ENCODE measurements at places on chromosomes 1 and 21.

DNA sequence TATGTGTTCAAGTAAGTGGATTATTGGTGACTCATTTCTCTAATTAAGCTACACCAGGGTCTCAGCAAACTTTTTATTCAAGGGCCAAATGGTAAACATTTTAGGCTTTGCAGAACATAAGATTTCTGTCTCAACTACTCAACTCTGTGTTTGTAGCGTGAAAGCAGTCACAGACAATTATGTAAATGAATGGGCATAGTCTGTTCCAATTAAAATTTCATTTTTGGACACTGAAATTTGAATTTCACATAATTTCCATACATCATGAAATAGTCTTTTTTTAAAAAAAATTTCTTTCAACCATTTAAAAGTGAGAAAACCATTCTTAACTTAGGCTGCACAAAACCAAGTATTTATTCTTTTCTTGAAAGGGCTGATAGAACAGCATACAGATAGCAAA is 50.1 kb downstream of the IL23R start:
- no peak for DNase-seq

- no peak for DNase-seq
Observed at GRCh38 chr1:39255222-39255621, 50.7 kb downstream of the MACF1 start.

DNA sequence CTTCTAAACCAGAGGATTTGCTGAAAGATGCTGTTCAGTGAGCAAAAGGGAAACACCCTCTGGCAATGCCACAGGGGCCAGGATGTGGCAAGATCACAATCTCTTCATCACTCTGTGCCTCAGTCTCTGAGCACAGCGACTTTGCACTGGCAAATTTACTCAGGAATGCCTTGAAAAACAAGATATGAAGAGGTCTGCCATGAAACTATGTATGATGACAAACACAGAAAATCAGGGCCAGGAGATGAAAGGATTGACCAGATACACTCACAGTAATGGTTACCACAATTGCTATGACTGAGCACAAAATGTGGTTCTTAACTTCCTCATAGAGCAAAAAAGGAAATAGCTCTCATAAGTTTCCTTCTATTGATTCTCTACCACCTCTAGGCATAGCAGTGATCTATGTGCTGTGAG is 5.8 kb downstream of the TTC13 start:
- no peak for DNase-seq

DNA sequence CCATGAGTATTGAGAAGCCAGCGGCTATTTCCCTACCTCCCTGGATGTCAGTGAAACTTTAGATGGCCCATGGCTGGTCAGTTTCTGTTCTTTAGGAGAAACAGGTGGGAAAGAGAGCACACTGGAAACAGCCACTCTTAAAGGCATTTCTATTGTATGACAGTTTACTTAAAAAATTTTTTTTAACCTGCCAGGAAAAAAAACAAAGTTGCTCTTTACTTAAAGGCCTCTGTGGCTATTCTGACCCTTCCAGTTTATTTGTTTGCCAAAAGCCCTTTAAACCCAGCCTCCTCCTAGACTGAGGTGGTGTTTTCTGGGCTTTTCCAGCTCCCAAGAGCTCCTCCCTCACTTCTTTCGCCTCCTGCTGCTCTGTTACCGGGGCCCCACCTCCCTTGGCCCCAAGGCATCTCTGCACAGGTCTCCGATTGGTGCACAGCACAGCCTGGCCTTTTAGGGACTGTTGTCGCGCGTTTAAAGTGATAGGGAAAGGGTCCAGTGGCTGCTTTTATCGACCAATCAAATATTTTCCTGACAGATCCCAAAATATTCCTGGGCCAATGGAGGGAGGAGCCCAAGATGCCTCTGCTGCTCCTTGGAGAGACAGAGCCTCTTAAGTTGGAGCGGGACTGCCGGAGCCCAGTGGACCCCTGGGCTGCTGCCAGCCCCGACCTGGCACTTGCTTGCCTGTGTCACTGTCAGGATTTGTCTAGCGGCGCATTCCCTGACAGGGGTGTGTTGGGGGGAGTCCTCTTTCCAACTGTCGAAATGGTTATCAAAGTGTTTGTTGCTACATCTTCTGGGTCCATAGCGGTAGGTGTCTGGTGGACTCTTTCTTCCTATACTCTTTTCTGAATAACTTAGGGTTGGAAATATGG is at the start of gene SH3BGR:
Gene SH3BGR, plus strand, starts transcription at position 639 of the 875 bp plus-strand sequence. Its CDS starts 127 bp downstream, at position 766.
- no peak for DNase-seq

DNA sequence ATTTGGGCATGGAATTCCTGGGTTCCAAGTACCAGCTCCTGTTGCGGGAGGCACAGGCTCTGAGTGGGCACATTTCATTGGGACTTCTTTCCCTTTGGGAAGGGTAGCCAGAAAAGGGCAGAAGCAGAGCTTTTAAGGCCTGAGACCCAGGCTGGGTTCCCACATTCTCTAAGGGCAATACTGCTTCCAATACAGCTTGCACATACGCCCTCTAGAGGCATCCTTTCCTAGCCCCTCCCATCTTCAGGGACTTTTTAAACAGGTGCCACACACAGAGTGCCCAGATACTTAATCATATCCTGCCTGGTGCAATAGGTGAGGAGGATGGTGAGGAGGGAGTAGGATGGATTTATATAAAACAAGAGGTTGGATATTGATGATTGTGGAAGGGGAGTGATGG is 5.7 kb downstream of the GPR88 start:
- DNase-seq = no peak

- DNase-seq = no peak
Observed at GRCh38 chr1:112040891-112041740, 51.6 kb upstream of the KCND3 start.

DNA sequence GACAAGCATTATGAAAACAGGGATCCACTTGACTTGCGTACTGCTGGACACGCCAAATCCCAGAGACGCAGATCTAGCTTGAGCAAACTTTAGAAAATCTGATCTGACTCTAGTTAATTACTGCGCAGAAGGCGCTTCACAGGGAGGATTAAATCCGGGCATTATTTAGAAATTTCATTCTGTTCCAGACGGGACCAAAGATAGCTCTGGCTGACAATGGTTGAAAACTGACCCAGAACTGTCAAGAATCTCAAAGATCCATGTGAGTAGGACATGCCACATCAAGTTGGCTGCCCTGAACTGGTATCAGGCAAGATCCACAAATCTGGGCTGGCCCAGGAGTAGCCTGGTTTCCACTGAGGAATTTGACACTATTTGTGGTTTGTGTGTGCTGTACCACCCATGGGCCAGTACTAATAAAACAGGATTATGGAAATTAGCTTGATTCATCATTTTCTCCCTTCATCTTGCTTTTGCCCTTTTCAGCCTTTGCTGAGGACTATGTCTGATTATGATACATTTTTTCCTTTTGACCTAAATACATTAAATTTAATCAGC is 171.0 kb downstream of the VAV3 start:
- DNase-seq = no peak

GRCh38 chr1:59233444-59233843 is 63.5 kb upstream of the FGGY start:
- DNase-seq = no peak

DNA sequence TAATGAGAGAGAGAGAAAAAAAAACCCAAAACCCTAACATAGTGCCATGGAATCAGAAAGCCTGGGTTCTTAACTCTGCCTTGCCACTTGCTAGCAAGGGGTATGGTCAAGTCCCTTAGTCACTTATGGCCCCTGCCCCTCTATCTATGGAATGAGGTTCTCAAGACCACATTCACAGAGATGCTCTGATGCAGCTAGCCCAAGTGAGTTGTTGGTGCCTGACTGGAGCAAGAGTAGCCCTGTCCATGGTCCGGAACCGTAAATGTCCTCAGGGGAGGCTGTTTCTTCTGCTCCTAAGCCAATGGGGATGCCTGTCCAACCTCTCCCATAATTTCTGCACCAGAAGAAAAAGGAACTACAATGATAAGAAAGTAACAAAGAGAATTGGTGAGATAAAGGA is 56.8 kb downstream of the CSMD2 start:
- DNase-seq = no peak

DNA sequence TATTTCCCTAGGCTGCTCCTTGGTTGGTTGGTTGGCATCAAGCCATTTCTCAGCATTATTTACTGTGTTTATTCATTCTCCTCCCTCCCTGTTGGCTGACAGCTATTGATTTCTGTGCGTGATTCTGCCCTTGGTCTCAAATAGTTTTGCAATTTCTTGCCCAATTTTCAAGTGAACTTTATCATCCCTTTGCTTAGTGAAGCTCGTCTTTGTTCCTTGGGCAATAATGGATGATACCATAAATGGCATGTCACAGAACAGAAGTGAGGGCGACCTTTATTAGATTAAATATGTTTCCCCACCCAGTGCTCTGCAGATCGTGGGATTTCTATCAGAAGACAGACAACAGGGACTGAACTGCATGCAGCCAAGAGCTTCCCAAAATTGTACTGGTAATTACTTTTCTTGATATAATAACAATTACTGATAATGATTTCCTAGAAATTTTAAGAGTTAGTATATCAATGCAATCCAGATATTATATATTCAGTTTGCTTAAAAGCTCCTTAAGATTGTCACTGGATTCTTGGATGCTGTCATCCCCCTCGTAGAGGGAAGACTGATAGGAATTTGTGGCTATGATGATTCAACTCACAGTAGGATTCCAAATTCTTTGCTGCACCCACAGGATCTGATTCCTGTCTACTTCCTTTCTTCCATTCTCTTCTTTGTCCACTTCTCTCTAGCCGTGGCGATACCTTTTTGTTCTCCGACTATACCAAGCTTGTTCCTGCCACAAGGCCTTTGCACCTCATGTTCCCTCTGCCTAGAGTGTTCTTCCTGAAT is 122.1 kb upstream of the KAZN start:
- no peak for DNase-seq

GRCh38 chr1:205536759-205537361 is 32.4 kb downstream of the CDK18 start:
- no peak for DNase-seq

Measured in neuronal stem cell (in vitro differentiated cells).